NCI-H1417 (cell line): ENCODE measurements at places on chromosomes 1 and 21.
A peak's percentile ranks its signal among the peaks of the same experiment; 100 is the strongest.

GRCh38 chr21:15061747-15062605 is 2.8 kb downstream of the NRIP1 start:
- DNase-seq = peak; percentile 9

- DNase-seq = peak; percentile 67
Observed at GRCh38 chr1:184929711-184930202, 44.6 kb downstream of the NIBAN1 start.

DNA sequence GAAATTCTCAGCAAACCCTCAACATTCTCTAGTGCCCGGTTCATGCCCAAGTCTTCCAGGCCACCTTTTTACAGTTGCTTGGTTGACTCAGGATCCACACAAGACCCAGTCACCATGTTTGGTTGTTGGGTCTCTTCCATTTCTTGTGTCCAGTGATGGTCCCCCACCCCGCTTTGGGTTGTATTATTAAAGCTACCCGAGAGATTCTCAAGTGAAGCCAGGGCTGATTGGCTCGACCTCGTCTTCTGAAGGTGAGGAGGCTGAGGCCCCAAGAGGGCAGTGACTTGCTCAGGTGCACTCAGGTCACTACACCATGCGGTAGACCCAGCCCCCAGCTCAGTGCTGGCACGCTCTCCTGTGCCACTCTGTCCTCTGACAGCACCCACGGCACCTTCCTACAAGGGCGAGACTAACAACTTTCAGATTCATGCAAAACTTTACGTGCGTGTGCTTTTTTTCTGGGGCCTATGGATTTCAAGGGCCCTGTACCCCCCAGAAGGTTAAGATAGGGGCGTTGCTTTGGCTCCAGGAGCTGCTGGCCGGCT is 50.3 kb downstream of the CAPN9 start:
- no peak for DNase-seq

DNA sequence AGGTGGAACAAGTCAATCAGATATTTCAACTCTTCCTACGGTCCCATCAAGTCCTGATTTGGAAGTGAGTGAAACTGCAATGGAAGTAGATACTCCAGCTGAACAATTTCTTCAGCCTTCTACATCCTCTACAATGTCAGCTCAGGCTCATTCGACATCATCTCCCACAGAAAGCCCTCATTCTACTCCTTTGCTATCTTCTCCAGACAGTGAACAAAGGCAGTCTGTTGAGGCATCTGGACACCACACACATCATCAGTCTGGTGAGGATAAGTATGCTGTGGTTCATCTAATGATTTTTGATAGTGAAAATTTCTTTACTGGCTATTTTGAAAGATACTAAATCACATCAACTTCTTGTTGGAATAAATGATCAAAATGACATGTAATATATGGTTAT is 67.7 kb upstream of the MPC2 start:
- no peak for DNase-seq

DNA sequence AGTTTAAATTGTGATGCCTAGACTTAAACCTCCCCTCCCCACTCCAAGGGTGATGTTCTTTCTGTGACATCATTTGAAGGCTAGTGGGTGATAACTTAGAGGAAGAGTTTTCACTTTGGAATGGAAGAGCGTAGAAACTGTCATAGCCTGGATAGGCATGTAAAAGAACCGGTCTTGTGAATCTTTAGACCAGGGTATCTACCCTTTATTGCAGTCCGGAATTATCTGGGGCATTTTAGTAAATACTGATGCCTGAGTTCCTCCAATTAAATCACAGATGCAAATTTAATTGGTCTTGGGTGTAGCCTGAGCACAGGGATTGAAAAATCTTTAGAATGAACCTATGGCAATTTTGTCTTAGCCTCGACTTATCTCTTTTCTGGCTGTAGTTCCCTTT is 24.7 kb downstream of the MAN1C1 start:
- no peak for DNase-seq
